ENCODE measurements at places on chromosomes 2 and 18. TPM values are rescaled to one million over a fixed set of nuclear protein-coding genes. Genes with fewer than 3 reads are reported as not detected.

Gene SLC19A3
- total RNA-seq = 0.15 TPM

Gene ALPP
- total RNA-seq = not detected

Gene CFAP65
- total RNA-seq = not detected

Gene GAREM1
- total RNA-seq = 0.32 TPM

Gene TTN
- total RNA-seq = 1.3 TPM

Gene PCARE
- total RNA-seq = not detected

All from epithelial cell of umbilical artery (primary cell).